ENCODE measurements at places on chromosomes 5 and 9.
A peak's percentile ranks its signal among the peaks of the same experiment; 100 is the strongest.

GRCh38 chr5:160175438-160176218 lies 53.7 kb upstream of the FABP6 start:
- DNase-seq: no peak

GRCh38 chr9:136531904-136532798 lies 13.7 kb downstream of the NOTCH1 start:
- no peak for DNase-seq

DNA sequence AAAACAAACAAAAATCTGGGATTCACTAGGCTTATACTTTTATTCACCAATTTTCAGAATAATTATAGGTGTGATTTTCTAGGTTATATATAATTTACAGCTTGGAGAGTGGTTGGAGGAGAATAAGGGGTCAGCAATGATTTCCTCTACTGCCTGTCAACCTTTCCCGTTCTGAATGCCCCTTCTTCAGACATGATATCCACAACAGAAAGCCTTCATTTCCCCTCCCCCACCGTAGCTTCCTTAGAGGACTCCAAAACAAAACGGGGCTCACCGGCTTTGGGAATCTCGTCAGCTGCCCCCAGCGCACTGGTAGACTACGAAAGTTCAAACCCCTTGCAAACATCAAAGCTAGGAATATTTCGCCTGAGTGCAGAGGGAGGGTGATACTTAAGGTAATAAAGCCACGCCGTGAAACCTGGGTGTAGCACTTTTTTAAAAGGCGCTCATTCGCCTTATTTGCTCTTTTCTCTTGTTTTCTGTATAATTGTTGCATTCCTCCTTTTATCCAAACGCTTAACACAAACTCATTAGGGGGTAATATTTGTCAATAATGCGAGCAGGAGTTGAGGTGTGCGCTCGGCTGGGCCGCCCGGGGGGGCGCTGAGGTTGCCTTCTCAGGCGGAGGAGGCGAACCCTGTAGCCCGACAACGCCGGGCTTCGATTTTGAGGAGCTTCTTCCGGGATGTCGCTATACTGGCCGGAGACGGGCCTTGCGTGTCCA lies 2.4 kb downstream of the OTP start:
- DNase-seq: no peak

DNA sequence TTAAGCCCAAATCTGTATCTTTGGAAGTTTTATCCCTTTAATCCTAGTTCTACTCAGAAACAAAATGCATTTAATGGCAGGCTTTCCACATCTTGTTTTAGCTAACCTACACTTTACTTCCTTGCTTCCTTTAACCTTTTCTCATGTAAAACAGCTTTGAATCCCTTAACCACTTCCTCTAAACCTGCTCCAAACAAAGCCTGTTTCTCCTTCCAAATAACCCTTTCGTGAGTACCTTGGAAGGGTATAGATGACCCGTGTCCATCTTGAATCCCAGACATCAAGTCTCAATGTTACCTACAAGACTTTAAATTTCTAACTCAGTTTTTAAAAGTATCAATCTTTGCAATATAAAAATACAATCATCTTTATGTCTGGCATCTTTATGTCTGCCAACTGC lies 78.4 kb downstream of the DROSHA start:
- DNase-seq: no peak

DNA sequence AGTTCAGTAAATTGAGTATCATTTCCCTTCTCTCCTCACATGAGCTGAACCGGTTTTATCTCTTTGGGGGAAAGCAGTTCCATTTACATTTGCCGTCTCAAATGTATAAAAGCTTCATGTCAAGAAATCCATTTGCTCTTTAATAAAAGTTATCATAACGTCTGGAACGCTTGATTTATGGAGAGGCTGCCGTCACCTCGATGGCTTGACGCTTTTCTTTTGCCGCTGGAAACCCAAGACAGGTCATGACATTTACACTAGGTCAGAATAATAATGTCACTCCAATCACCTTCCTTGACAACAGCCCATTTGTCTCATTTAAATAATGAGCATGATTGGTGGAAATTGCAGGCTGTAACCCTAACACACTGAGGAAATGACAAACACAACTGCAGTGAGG lies 443.4 kb downstream of the IRX1 start:
- DNase-seq: no peak

DNA sequence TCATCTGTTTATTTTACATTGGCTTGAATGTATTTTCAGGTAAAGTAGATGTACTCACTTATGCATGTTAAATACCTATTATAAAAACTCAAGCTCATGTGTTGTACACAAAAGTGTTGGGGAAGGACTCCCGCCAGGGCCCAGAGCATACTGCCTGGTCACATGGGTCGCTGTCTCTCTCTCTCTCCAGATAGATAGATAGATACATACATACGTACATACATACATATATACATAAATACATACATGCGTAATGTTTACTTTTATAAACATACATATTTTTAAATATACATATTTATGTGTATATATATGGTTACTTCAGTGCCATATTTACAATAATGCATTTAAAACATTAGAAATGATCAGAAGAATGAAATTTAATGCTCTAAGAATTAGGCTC lies 24.7 kb downstream of the ASPN start:
- no peak for DNase-seq

GRCh38 chr5:53501054-53501453 lies 20.6 kb downstream of the FST start:
- no peak for DNase-seq

GRCh38 chr9:83698976-83699585 lies 8.7 kb downstream of the UBQLN1 start:
- DNase-seq: no peak

DNA sequence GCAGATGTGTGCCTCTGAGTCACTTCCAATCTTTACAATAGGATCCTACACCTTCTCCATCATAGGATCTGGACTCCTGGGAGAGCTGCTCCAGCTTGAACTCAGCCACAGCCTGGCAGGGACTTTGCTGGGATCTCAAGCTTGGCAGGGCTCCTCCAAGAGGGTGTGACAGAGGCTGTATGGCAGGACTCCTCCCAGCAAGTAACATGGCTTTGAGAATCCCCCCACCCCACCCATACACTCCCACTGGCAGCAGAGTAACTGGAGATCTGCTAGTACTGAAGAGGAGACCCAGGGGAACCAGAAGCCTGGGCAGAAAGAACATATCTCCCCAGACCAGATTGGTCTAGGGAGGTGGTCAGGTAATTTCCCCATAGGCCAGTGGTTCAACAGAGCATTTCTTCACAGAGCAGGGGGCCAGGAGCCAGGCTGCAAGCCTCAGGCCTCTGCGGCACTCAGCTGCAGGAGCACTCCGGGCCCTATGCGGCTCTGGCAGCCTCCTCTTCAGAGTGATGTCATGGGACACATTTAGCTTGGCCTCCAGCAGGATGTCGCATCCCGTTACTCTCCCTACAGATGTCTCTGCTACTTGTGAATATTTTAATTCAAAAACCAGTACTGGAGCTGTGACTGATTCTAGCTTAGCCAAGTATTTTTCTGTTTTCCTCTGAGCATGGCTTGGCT lies 1.7 kb upstream of the ACSL6 start:
- DNase-seq: no peak

DNA sequence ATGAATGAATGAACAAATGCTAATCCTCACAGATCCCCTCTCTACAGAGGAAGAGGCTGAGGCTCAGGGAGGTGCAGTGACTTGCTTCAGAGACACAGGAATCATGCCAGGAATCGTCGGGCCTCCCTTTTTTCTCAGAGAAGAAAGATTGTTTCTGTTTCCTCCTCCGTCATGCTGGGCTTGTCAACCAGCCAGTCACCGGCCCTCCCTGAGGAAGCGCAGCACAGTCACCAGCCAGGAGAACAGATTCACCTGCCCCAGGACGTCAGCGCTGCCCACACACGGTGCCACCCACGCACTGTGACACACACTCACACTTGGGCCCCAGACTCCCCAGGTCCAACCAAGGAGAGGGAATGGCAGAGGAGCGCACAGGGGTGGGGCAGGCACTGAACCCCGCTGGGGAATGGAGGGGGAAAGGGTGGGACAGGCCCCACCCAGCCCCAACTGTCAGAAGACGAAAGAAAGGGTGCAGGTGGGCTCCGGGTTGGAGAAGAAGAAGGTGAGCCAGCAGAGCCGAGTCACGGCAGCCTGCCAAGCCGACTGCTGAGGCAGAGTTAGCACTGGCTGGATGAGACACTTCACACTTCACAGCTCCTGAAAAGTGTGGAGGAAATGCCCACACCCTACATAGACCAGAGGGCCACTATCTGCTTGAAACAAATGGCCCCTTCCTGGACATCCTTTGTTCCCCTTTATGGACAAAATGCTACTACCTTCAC lies 13.8 kb upstream of the ERGIC1 start:
- DNase-seq: no peak

DNA sequence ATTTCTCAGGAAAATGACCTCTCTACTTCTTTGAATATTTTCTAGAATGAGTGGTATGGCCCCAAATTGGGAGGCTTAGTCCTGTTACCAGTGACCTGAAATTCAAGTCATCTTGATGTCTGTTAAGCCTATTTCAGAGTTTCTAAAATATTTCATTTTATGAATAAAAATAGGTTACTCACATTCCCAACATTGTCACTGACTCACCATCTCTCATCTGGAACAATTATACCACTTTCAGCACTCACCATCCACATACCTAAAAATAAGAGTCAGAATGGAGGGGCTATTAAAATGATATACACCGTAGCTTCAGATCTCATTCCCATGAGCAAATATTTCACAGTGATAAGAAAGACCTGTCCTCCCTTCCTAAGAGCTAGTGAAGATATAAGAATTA lies 71.8 kb downstream of the KIAA1958 start:
- no peak for DNase-seq

DNA sequence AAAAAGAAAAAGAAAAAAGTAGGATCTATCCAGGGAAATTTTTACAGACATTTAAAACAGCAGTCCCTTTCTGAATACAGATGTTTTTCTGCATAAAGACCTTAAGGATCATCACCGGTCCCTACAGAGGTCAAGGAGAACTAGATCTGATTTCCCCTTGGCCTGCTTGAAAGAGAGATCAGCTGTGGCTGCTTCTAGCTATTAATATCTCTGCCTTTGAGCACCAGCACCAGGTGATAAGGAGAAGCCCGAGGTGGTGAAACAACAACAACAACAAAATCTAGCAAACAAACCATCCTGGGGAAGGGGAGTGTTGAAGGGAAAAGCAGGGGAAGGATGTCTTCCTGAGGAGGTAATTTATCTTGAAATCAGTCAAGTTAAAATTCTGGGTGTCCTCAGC lies 42.1 kb downstream of the ZNF366 start:
- DNase-seq: no peak

DNA sequence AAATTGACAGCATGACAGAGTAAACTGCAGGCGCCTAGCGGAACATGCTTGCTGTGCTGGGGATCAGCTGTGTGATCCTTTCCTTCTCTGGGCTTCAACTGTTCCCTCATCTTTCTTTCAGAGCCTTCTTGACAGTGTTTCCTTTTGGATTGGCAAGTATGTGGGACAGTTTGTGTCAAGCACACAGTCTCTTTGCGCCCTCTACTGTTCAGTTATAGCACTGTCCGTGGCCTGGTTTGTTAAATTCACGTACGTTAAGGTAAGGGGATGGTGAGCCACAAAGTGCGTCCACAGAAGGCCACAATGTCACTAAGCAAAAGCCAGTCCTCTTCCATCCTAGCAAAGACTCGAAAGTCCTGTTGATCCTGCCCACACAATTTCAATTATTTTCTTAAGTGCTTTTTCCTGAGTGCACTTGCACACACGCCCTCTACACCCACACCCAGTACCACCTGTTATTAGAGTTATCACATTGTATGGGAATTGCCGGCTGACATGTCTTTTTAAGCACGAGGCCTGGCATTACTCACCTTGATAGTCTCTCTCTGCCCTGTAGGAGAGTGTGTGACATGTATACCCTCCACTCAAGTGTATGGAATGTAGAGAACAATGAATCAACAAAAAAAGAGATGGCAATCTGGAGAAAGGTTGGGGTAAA lies 22.5 kb upstream of the PTPN3 start:
- DNase-seq: peak; percentile 3

- no peak for DNase-seq
These were observed 62.0 kb downstream of the ANKRD33B start for GRCh38 chr5:10625700-10626472.

- DNase-seq: no peak
These were observed 87.1 kb downstream of the AMBP start for GRCh38 chr9:113990975-113991471.

DNA sequence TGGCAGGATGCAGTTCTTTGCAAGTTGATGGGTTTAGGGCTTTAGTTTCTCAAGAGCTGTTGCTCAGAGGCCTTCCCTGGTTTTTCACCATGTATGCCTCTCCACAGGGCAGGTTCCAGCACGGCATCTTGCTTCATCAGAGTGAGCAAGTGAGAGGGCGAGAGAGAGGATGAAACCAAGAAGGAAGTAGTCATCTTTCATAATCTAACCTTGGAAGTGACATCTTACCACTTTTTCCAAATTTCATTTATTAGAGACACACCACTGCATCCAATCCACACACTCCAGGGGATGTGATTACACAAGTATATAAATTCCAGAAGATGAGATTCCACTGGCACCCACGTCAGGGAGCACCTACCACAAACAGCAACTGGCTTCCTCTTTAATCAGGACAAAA lies 294.4 kb downstream of the MARCHF11 start:
- DNase-seq: no peak

Data from stimulated activated CD4-positive, alpha-beta T cell treated with anti-CD3 and anti-CD28 coated beads, TNF-alpha, amount 100 ng/mL, for 24 hours (primary cell).